ENCODE measurements at places on chromosomes 4 and X.

DNA sequence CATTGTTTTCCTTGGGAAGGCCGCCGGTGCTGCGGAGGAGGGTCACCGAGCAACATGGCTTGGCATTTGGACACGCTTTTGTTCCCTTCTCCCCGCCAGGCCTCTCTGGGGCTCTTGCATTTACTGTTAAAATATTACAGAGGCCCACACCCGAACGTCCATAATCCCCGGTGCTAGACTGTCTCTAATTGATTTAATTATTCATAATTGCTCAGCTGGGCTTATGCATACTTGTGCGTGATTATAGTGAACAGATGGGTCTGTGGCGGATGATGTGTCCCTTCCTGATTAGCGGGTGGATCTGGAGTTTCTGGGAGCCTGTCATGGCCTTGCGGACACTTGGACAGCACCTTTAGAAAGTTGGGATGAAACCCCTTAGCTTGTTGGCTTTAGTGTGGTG lies 100.2 kb upstream of the MSX1 start:
- DNase-seq = no peak

GRCh38 chr4:82491251-82491960 lies 61.0 kb downstream of the ENOPH1 start:
- no peak for DNase-seq

DNA sequence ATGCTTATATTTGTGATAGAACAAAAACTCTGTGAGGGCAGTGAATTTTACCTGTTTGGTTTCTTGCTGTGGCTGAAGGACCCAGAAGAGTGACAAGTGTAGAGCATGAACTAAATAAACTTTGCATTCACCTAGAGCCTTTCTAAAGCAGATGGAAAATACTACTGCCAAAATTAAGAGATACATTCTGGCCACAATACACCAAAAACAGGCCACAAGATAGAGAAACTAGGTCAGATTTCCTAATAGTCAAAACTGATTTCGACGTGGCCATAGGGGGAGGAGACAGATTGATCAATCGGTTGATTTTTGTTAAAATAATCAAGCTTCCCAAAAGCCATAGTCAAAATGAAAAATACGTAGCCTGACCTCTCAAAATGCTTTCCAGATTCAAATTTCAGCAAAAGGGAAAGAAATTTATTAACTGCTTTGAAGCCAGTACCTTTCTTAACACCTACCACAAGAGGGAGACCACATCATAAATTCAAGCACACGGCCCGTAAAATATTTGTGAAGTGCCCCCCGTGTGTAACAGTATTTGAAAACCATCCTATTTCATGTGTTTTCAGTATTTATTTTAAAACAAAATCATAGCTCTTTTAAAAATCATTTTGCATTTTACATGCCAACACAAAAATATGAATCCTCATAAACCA lies 132.4 kb downstream of the CORIN start:
- peak; percentile 17 for DNase-seq

GRCh38 chr4:47032405-47033106 lies 1.2 kb downstream of the GABRB1 start:
- peak; percentile 32 for DNase-seq

- no peak for DNase-seq
These were observed 113.3 kb upstream of the IL13RA1 start for GRCh38 chrX:118614150-118614549.

GRCh38 chr4:127783026-127783769 lies 1.1 kb downstream of the HSPA4L start:
- DNase-seq = peak; percentile 20

DNA sequence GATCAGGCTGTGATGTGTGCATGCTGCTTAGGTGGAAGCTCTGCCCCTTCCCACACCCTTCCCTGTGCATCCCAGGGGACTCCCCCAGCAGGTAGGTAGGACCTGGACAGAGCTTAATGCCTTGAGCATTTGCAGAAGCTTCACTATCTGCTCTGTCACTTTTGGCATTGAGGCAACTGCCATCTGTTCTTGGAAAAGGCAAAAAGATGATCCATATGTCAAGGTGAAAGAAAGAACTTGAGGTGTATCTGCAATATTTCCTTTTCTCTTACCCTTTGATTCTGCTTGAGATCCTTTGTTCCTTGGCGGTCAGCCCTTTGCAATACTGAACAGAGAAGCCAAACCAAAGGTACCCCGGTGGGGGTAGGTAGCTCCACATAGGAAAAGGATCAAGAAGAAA lies 37.1 kb upstream of the TBC1D9 start:
- DNase-seq = no peak

DNA sequence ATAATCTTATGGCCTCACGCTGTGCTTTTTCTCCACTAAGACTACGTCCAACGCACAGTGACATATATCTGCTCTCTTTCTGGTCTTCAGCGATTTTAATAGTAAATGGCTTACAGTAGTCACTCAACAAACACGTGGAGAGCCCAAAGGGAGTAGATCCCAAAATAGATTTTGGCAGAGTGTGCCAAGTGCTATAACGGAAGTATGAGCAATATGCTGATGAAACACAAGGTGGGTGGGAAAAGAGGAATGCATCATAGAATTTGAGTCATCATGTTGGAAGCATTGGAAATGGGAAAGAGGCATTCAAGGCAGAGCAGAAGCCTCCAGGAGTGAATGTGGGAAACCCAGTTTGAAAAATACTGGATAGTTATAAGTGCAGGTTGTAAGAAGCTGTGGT lies 129.1 kb upstream of the LDB2 start:
- no peak for DNase-seq

GRCh38 chr4:84031401-84031800 lies 467.7 kb downstream of the NKX6-1 start:
- DNase-seq = no peak

DNA sequence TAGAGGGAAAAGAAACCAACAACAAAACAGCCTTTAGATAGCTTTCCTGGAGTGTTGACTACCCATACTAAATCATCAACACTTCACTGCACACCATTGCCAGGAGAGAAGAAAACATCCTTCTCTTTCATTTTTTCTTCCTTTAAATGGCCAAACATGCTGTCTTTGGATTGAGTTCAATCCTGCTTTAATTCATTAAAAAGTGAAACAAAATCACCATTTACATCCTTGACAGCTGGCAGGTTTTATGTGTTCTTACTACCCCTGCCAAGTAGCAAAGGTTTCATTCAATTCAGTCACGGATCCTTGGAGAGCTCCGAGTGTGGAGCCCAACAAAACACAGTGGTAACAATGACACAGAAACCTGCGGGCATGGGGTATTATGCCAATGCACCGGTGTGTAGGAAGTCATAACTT lies 568.3 kb downstream of the ANKRD50 start:
- no peak for DNase-seq

DNA sequence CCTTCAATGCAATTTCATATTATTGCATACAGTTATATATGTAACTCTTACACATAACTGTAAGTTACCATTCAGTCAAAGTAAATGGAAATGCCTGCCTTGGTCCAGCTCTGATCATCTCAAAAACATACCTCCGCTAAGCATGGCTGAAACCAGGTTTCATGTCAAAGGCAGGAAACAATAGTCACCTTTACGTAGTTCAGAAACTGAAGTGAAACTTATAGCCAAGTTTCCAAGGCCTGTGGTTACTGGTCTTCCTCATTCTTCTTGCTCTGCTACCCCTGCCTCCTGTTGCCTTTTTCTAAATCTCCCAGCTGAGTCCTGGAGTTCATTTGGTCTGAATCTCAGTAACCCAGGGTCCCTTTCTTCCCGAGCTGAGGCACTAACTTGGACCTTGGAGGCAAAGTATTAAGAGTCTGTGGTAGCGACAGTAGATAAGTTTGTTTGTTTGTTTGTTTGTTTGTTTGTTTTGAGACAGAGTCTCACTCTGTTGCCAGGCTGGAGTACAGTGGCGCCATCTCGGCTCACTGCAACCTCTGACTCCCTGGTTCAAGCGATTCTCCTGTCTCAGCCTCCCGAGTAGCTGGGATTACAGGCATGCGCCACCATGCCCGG lies 30.8 kb downstream of the DAPP1 start:
- no peak for DNase-seq

GRCh38 chrX:119503484-119503861 lies 35.2 kb downstream of the SLC25A5 start:
- no peak for DNase-seq

- no peak for DNase-seq
These were observed 575 bp downstream of the RCHY1 start for GRCh38 chr4:75513526-75514130.

DNA sequence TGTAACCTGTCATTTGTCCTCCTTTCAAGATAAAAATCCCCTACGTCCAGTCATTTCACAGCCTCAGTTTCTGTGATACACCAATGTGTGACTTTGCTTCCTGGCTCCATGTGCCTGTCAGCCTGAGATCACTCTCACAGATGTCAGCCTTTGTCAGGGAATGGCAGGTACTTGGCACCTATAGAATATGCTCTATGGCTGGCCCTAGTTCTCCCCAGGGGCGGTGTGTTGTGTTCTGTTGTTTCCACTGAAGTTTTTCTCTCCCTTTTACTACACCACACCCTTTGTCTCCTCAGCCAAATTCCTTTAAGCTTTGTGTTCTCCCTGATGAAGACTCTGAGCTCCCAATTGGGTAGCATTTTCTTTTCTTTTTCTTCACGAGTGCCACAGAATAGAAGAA lies 81.7 kb downstream of the ALPK1 start:
- no peak for DNase-seq

DNA sequence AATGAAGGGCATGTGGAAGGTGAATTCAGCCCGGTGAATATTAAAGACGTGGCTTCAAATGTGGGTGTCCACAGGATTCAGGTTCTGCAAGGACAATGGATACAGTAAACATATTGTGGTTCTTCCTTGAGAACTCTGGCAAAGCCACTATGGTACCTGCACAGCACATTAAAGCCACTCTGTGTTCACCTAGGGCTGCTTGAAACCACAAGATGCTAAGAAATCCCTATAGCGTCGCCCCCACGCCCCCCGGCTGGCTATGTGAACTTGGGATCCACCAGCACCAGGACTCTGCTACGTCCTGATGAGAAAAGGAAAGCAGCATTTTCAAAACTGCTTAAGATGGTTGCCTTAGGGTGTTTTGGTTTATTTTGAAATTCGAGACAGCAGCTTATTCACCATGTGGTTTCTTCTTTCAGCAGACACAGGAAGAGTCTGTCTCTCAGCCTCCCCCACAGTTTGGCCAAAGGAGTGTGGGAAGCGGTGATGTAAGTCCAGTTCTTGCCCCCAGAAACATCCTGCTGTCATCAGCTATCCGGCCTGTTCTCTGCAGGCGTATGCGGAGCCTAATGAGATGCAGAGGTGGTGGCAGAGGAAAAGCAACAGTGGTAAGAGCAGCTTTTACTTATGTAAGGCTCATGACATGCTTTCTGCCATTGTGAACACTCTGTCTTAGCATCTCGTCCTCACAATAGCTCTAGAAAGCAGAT lies 111.5 kb downstream of the AFAP1 start:
- no peak for DNase-seq

GRCh38 chrX:131264665-131265064 lies 24.4 kb downstream of the IGSF1 start:
- DNase-seq = no peak

DNA sequence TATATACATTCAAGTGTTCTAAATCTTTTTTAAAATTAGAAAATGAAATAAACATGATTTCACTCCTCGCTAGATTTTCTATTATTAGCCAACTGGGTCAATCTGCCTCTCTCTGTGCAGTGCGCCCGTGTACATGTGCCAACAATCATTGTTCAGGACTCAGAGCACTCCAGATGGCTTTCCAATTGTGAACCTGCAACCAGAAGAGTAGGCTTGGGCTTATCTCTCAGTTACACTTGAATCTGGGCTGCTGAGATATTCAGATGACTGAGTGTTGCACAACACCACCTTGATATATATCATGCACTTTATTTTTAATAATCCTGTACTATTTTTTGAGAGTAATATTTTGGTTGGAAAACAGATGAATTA lies 184.0 kb upstream of the FSTL5 start:
- no peak for DNase-seq

DNA sequence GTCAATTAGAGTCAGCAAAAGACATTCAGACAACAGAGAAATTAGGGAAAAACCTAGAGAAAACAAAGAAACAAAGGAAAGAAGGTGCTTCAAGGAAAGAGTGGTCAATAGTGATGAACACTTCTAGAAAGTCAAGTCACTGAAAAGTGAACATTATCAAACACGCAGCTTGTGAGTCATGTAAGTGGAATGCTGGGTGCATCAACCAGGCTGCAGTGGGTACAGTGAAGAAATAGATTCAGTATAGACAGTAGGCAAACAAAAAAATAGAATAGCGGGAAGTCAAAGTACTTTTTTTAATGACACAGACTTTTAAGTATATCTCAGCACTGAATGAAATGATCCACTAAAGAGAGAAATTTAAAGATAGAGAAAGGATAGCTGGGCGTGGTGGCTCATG lies 245.8 kb downstream of the ARHGAP24 start:
- DNase-seq = no peak

DNA sequence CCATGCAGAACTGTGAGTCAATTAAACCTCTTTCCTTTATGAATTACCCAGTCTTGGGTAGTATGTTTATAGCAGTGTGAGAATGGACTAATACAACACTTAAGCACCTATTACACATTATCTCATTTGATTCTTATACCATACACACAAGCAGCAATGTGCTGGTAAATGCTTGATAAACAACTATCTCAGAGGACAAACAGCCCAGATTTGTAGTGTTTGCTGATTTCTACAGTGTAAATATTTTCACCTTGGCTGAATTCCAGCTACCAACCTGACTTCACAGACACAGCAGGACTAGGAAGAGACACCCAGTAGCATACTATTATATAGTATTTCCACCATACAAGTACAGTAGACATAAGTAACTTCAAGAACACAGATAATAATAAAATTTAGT lies 406.5 kb upstream of the CNKSR2 start:
- no peak for DNase-seq

- DNase-seq = no peak
These were observed 176.0 kb downstream of the TLL1 start for GRCh38 chr4:166049036-166049435.

DNA sequence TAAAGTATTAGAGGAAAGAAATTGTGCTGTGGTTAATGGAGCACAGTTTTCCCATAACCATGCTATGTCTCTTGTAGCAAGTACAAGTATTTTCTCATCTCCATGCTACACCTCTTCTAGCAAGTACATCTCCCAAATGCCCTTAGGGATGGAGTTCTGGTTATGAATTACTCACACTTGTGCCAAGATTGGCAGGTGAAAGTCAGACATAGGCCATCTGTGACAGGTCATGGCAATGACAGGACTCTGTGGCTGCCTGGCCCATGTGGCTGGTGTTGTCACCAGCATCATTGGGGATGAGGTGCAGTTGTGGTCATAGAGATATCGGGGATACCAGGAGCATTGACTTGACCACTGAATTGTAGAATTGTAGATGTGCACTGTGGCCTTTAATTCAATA lies 310.2 kb downstream of the FAT4 start:
- no peak for DNase-seq

GRCh38 chr4:173536808-173537429 lies 6.9 kb upstream of the HAND2 start:
- DNase-seq = no peak

DNA sequence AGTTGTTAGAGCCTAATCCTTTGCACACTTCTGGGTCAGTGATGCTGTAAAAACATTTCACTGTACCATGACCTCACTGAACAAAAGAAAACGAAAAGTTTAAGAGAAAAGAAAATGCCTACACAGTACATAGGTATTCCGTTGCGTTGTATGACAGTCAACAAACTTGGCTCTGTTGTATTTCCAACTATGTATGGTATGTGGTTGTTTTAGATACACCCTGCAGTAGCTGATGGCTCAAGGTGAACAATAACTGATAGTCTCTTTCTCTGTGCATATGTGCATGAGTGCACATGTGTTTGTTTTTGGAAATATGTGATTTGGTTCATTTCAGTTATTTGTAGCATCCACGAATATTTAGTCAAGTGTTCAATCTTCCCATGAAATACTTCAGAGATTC lies 176.0 kb downstream of the BMPR1B start:
- no peak for DNase-seq

GRCh38 chr4:75514131-75514948 lies at the start of the genes RCHY1 and THAP6:
Gene RCHY1, minus strand, starts transcription at chr4:75514403. Its CDS starts 117 bp downstream, at chr4:75514286.
Gene THAP6, plus strand, starts transcription at chr4:75514473. Its CDS starts 980 bp downstream, at chr4:75515453.
- DNase-seq = peak; percentile 53

All from GM12891 (cell line).